Activated CD4-positive, alpha-beta memory T cell treated with anti-CD3 and anti-CD28 coated beads for 36 hours (primary cell): ENCODE measurements at places on chromosomes 7 and 10. TPM values are rescaled to one million over a fixed set of nuclear protein-coding genes. Genes with fewer than 3 reads are reported as not detected.

Gene ASIC3
- total RNA-seq, result 5.3 TPM

Gene EN2
- not detected for total RNA-seq

Gene ENTPD7
- 3.3 TPM for total RNA-seq

Gene ZNF804B
- total RNA-seq, result not detected

Gene C10orf105
- total RNA-seq, result 0.76 TPM

Gene CDH23
- total RNA-seq, result 2.6 TPM

Gene TRIL
- not detected for total RNA-seq
